Esophagus muscularis mucosa (tissue), 4 donors: ENCODE measurements at places on chromosomes 7 and 10. TPM values are rescaled to one million over a fixed set of nuclear protein-coding genes. Genes with fewer than 3 reads are reported as not detected.

GRCh38 chr7:20305726-20306125 is 25.0 kb upstream of the ITGB8 start:
- no peak for DNase-seq
- H3K4me3 ChIP-seq: no peak overlapping the region
- H3K4me1 ChIP-seq: no peaks in the 10 kb centered on the region
- H3K27me3 ChIP-seq: no peaks in the 10 kb centered on the region
- no peaks in the 10 kb centered on the region for H3K36me3 ChIP-seq
- no peak overlapping the region for H3K27ac ChIP-seq

DNA sequence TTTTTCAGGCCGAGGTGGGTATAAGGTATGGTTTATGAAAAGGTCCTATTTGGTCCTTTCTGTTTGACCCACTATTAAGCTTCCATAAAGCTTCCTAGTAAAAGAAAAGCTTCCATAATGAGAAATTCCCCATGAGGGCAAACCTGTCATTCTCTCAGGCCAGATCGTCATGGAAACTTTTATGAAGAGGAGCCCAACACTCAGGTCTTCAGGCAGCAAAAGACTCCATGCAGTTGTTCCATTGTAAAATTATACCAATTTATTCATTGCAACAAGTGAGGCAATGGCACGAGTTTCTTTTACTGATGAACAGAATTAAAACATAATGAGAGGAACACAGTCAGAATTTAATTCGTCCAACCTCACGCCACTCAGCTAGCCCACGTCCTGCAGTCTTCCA is 188.6 kb downstream of the MTERF1 start:
- no peaks in the 10 kb centered on the region for H3K27me3 ChIP-seq
- no peak overlapping the region for H3K27ac ChIP-seq
- H3K4me1 ChIP-seq: peaks cover 6% of the 10 kb centered on the region
- no peak for DNase-seq
- H3K4me3 ChIP-seq: no peak overlapping the region
- H3K36me3 ChIP-seq: no peaks in the 10 kb centered on the region

DNA sequence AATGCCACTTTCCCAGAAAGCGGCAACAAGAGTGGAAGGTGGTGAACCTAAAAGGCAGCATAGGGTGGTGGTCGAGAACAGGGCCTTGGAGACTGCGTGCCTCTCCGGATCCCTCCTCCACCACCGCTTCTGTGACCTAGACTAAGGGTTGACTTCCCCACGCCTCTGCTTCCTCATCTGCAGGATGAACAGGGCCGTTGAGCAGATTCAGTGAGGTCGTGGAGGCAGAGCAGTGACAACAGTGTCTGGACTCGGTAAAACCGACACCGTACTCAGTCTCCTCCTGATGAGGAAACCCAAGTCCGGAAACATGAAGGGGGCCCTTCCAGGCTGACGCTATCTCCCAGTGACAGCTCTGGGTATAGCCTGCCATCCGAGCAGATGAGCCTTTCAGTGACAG is 162.6 kb downstream of the CELF2 start:
- no peaks in the 10 kb centered on the region for H3K36me3 ChIP-seq
- no peak overlapping the region for H3K27ac ChIP-seq
- H3K4me3 ChIP-seq: no peak overlapping the region

DNA sequence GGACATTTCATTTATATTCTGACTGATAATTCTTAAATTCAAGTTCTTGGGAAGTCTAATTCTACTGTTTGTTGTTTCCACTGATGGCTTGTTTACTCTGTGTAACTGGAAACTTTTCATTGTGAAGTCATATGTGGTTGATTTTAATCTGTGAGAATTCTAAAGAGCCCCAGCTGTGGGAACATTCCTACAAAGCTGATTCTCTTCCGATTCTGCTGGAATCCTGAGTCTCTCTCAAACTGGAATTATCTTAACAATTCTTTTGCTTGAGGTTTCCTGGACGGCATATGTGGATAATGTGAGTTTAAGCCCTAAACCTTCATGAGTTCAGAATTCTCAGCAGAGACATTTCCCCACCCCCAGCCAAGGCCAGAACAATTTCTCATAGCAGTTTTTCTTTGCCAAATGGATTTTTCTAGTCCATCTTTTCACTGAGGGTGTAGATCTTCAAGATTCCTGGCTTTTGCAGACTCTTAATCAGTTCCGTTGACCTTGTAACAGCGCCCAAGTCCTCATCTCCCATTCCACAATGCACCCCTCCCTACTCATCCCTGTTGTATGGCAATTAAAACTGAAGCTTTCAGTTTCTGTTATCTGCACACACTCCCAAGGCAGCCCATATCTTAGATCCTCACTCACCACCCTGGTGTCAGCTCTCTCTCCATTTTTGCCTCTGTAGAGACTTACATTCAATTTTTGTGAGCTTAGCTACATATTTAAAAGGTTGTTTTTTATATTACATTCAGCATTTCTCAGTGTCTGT is 37.6 kb downstream of the GRM8 start:
- no peaks in the 10 kb centered on the region for H3K27me3 ChIP-seq
- H3K27ac ChIP-seq: no peak overlapping the region
- DNase-seq: no peak
- no peak overlapping the region for H3K4me3 ChIP-seq

- no peak overlapping the region for H3K4me3 ChIP-seq
- H3K36me3 ChIP-seq: no peaks in the 10 kb centered on the region
- DNase-seq: no peak
These were observed 13.1 kb upstream of the ZCCHC24 start for GRCh38 chr10:79458483-79458882.

- DNase-seq: no peak
- no peaks in the 10 kb centered on the region for H3K4me1 ChIP-seq
- peaks cover 13% of the 10 kb centered on the region for H3K27me3 ChIP-seq
- H3K4me3 ChIP-seq: no peak overlapping the region
- no peaks in the 10 kb centered on the region for H3K36me3 ChIP-seq
- no peak overlapping the region for H3K27ac ChIP-seq
These were observed 53.6 kb upstream of the DYNC1I1 start for GRCh38 chr7:95718577-95719410.

- no peak overlapping the region for H3K4me3 ChIP-seq
- H3K36me3 ChIP-seq: no peaks in the 10 kb centered on the region
- DNase-seq: no peak
These were observed 70.3 kb upstream of the AGK start for GRCh38 chr7:141480953-141481352.

GRCh38 chr7:2104716-2105115 is 128.0 kb downstream of the MAD1L1 start:
- H3K27ac ChIP-seq: peak overlapping the region; percentile 60
- H3K27me3 ChIP-seq: no peaks in the 10 kb centered on the region
- H3K4me1 ChIP-seq: peaks cover 65% of the 10 kb centered on the region
- no peak for DNase-seq

- H3K4me1 ChIP-seq: peaks cover 6% of the 10 kb centered on the region
- H3K4me3 ChIP-seq: no peak overlapping the region
- H3K27me3 ChIP-seq: no peaks in the 10 kb centered on the region
These were observed 26.7 kb downstream of the PIK3CG start for GRCh38 chr7:106891548-106892410.

GRCh38 chr7:157469181-157470016 is 132.6 kb downstream of the DNAJB6 start:
- no peak overlapping the region for H3K4me3 ChIP-seq
- DNase-seq: no peak
- H3K27me3 ChIP-seq: peaks cover 13% of the 10 kb centered on the region
- H3K27ac ChIP-seq: no peak overlapping the region
- H3K4me1 ChIP-seq: no peaks in the 10 kb centered on the region
- H3K36me3 ChIP-seq: no peaks in the 10 kb centered on the region

DNA sequence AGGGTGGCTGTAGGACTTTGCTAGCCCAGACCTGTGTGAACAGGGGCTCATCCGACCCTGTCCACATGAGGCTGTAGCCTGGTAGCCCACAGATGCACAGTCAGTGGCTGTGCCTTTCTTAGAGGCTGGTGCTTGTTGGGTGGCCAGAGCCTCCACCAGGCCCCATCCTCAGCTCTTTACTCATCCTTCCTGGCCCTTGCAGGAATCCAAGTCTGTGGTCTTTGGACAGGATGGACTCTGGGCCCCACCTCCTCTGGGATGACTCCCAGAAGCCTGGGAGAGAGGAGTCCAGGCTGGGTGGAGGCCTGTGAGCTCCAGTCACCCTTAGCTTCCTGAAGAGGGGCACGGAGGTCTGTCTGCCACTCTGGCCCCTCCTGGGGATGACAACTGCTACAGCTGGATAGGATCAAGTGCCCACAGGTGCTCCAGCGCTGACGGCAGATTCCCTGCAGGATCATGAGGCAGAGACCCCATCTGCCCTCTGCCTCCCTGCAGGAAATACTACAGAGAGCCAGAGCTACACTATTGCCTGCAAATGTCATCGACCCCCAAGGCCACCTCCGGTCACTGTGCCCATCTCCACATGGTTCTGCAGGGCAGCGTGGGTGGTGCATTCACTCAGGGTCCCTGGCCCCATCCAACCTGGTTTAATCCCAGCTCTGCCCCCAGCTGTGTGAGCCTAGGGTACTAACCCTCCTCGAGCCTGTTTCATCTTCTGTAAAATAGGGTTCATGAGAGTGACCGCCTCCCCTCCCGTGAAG is 114.5 kb downstream of the PTPN20 start:
- peaks cover 17% of the 10 kb centered on the region for H3K4me1 ChIP-seq
- no peak overlapping the region for H3K4me3 ChIP-seq
- peak; percentile 92 for DNase-seq
- H3K27ac ChIP-seq: no peak overlapping the region
- H3K27me3 ChIP-seq: no peaks in the 10 kb centered on the region

DNA sequence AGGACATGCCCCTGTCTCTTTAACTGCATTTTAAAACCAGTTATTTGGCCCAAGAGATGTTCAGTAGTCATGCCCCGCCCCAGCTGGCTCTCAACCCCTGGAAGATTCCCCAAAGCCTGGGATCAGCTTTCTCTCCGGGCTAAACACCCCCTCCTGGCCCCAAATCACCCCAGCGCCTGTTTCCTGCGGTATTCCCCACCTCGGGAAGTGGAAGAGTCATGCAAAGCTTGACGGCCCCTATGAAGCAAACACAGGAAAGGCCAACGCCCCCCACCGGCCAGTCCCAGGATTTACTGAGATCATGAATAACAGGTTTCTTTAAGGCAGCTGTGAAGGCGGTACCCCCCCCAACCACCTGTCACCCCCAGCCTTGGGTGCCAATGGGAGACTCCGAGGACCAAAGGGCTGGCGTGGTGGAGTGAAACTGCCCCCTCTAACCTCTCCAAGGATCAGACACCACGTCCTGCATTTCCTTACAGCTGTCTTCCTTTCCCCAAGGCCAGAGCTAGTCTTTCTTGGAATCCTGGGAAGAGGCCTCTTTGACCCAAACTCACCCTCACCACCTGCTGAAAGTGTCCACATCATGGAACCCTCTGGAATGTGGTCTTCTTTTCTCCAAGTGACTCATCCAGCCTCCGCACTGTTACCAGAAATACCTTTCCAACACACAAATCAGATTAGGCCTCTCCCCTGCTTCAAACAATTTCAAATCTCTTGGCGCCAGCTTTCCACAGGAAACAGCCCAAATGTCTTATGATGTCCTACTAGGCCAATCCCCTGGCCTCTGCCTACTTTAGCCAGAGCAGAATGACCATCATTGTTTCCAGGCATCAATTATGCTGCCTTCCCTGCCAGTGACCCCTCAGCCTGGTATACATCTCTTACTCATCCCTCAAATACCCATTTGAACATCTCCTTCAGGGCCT is 301.5 kb downstream of the ZEB1 start:
- no peak for DNase-seq
- no peaks in the 10 kb centered on the region for H3K27me3 ChIP-seq
- no peak overlapping the region for H3K4me3 ChIP-seq
- H3K36me3 ChIP-seq: no peaks in the 10 kb centered on the region

- H3K36me3 ChIP-seq: no peaks in the 10 kb centered on the region
- peaks cover 5% of the 10 kb centered on the region for H3K4me1 ChIP-seq
- peak overlapping the region; percentile 5 for H3K27ac ChIP-seq
- no peaks in the 10 kb centered on the region for H3K27me3 ChIP-seq
These were observed 16.4 kb upstream of the C10orf105 start for GRCh38 chr10:71735709-71736569.

DNA sequence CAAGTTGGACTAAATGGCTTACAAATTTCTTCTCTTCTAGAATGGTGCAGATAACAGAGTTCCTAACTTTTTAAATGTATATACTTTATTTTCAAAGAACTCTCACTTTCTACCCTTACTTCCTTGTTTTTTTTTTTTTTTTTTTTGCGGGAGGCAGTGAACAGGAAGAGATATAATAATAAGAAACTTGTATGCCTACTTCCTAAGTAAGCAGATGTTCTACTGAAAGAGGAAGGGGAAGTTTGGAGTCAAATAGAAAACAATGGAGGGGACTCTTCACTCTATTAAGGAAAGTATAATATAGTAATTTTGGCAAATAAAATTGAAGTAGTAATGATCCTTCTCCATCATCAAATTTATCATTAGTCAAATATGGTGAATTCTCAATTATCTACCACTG is 754.0 kb downstream of the KCNMA1 start:
- no peak overlapping the region for H3K27ac ChIP-seq
- H3K27me3 ChIP-seq: no peaks in the 10 kb centered on the region
- H3K4me3 ChIP-seq: no peak overlapping the region
- H3K4me1 ChIP-seq: no peaks in the 10 kb centered on the region

- H3K4me1 ChIP-seq: no peaks in the 10 kb centered on the region
- H3K27ac ChIP-seq: no peak overlapping the region
- no peaks in the 10 kb centered on the region for H3K36me3 ChIP-seq
- H3K4me3 ChIP-seq: no peak overlapping the region
These were observed 408.9 kb downstream of the GLRX3 start for GRCh38 chr10:130545122-130545521.

DNA sequence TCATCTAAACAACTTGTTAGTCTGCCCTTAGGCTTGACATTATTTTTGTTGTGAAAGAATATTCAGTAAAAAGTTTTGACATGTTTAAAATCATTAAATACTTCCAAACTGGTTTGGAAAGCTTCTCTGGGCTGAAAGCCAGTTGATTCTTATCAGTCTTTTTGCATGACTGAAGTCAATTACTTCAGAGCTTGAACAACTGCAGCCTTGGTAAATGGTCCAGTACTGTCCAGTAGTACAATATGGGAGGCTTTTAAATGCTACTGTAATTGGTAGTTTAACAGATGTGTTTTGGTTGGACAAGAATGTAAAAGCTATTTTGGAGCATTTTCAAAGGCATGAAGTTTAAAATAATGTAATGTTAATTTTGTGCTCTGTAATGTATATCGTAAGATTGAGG is 103.4 kb downstream of the SDK1 start:
- H3K27me3 ChIP-seq: no peaks in the 10 kb centered on the region
- no peak overlapping the region for H3K27ac ChIP-seq
- no peaks in the 10 kb centered on the region for H3K36me3 ChIP-seq
- DNase-seq: no peak
- H3K4me3 ChIP-seq: no peak overlapping the region
- H3K4me1 ChIP-seq: no peaks in the 10 kb centered on the region

The ABCC2 gene
- 0.33 TPM for total RNA-seq

The ZNF425 gene
- total RNA-seq: 3.6 TPM

The SCIN gene
- 1.0 TPM for total RNA-seq

The FAM24B gene
- 1.2 TPM for total RNA-seq

The TLX1 gene
- not detected for total RNA-seq

The TMEM139 gene
- not detected for total RNA-seq

The FOXI2 gene
- 0.17 TPM for total RNA-seq

The DNAJC12 gene
- total RNA-seq: 7.6 TPM

The PPP1R17 gene
- not detected for total RNA-seq
